ENCODE measurements at places on chromosomes 3 and 15. TPM values are rescaled to one million over a fixed set of nuclear protein-coding genes. Genes with fewer than 3 reads are reported as not detected.

VEPH1 gene
- total RNA-seq, result not detected

LEKR1 gene
- 0.59 TPM for total RNA-seq

TGM4 gene
- not detected for total RNA-seq

PAQR5 gene
- total RNA-seq, result not detected

SLC9A9 gene
- 19.3 TPM for total RNA-seq

PLS1 gene
- 5.0 TPM for total RNA-seq

GOLGA6D gene
- total RNA-seq, result not detected

GOLGA6A gene
- total RNA-seq, result not detected

CCR8 gene
- 11.3 TPM for total RNA-seq

DNAH12 gene
- total RNA-seq, result 0.20 TPM

GOLGA8K gene
- 0.61 TPM for total RNA-seq

ROPN1 gene
- not detected for total RNA-seq

MED12L gene
- total RNA-seq, result 1.4 TPM

ACOX2 gene
- total RNA-seq, result not detected

All from T-helper 1 cell treated with Interleukin-12 subunit alpha and Interleukin-12 subunit beta and Interleukin-4 antibody, amounts not matched to agents 30 ng/mL and 1 ng/mL, for 36 hours (primary cell).